ENCODE measurements at places on chromosomes 1 and 21.

DNA sequence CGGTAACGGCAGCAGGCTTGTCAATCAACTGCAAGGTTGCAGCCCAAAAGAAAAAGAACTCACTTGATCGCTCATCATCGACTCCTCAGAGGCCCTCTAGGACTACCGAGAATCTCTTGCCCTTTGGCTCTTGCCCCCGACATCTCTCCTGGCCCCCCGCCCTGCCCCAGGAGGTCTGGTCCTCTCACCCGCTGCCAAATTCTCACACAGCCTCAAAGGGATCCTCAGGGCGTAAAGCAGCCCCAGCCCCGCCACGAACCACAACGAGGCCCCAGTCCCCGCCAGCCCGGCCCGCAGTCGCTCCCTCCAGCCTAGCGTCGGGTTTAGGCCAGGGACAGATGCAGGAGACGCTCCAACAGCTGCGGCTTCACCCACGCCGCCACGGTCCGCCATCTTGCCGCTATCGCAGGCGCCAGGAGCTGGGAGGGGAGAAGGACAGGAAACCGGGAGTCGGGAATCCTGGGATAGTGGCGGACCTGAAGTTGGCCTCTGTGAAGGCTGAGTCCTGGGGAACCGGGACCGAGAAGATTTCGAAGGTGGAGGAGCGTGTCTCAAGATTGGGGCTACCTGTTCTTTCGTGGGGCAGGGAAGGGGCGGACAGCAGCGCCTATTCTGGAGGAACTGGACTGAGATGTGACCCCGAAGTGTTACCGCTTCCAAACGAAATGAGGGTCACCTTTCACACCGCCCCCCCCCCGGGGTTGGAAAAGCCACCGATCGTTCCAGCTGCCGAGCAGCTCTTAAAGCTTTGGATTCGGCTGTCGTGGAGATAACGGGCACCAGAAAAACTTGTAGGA lies at the start of gene ST7L:
ST7L (minus strand) TSS at position 421 of the 797 bp plus-strand sequence; CDS start at position 393, 28 bp downstream.
- peak; percentile 65 for DNase-seq

DNA sequence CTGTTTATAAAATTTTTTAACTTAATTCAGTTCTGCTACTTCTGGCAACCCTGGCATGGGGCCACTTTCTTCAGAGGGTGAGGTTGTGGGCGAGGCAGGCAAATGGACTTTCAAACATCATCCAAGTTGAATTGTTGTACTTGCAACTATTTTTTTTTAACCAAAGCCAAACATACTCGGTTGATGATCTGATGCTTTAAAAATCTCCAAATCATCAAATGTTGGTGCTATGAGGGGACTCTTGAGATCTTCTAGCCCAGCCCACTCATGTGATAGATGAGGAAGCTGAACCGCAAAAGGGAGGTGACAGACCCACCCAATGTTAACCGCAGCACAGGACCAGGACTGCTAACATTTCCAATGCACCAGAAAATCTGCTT lies 6.7 kb downstream of the SLC1A7 start:
- DNase-seq, result peak; percentile 13

DNA sequence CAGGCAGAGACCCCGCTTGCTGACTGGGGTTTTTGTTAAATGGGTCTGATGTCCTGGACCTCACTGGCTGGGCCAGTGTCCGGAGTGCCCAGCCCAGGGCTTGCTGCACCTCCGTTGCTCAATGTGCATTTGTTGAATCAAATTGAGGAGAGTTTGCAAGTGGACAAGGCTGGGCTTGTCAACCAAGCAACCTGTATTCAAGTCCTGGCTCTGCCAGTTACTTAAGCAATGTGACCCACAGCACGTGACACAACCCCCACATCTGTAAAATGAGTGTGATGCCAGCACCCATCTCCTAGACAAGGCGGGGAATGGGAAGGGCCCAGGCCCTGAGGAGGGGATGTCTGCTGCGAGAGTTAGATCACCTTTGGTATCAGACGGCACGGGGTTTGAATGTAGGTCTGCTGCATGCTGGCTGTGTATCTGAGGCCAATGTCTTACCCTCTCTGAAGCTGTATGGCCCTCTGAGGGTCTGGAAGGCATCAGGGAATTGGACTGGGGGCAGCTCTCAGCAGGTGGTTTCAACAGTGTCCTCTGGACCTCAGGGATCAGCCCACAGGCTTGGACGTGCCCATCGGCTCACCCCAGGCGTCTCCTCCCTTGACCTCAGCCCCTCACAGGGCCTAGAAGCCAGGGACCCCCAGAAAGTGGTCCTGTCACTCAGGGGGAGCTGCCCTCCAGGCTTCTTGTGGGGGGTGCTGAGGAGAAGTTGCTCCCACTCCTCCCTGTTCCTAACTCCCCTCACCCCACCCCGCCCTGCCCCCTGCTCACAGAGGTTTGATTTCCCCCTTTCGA lies 51.0 kb upstream of the RUNX3 start:
- no peak for DNase-seq

- no peak for DNase-seq
Measured at GRCh38 chr1:162025541-162025940, 1.9 kb upstream of the OLFML2B start.

All from CD4-positive, alpha-beta T cell treated with Interferon gamma for 1 hour (primary cell).